GM13977 (cell line): ENCODE measurements at places on chromosomes 7 and 10.

GRCh38 chr10:78259391-78259790 lies 225.7 kb downstream of the RPS24 start:
- no peak for DNase-seq

DNA sequence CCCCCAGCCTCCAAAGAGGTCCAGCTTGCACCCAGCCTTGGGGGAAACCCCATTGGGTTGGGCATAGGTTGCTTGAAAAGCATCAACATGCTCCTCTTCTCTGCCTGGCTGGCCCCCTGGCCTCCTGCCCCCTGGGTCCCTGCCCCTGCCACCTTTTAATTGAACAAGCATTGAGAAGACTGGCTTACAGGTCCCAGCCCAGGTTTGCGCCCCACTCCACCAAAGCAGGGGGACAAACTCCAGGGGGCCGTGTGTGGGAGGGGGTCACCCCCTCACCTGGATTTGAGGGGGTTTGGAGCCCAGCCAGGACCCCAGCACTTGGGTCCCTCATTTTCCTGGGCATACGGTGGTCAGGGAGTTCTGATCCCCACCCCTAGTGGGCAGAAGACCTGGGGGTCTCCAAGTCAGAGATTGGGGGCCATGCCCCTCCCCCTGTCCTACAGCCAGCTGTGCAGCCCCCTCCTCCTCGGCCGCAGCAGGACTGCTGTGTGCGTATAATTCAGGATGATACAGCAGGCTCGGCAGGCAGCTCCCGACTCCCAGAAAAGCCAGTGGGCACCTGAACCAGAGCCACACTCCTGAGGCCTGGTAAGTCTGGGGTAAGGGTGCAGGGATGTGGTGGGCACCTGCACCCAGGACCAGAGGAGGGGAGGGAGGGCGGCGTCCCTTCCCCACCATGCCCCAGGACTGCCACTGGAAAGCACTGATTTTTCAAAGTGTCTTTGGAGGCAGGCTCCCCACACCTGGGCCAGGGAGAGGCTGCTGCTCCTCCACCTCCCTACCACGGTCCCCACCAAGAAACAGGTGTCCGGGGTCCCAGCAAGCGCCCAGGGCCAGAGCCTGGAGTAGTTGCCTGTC lies 1.7 kb downstream of the ELFN1 start:
- peak; percentile 32 for DNase-seq

- DNase-seq: no peak
Observed at GRCh38 chr7:157498657-157499056, 161.9 kb downstream of the DNAJB6 start.

- no peak for DNase-seq
Observed at GRCh38 chr7:79465551-79465950, 12.1 kb upstream of the MAGI2 start.

GRCh38 chr10:55058800-55059199 lies 257.8 kb upstream of the PCDH15 start:
- no peak for DNase-seq

DNA sequence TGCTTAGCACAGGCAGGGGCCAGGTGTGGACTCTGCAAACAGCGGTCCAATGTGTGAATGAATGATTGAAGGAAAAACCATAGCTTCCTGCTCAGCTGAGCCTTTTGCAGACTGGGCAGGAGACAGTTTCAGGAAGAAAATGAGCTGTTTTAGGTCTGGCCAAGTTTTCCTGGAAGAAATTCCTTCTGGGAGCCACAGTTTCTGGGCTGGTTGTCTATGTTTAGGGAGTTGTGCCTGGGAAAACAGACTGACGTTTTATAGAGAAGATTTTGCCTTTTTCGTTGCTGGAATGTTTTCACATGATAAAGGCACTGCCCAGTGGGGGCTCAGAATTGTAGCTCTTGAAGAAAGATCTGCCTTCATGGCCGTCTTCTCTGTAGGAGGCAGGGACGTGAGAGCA lies 255.1 kb downstream of the CCSER2 start:
- no peak for DNase-seq
